Endothelial cell (in vitro differentiated cells): ENCODE measurements at places on chromosomes 2 and 18.

- DNase-seq, result peak; percentile 59
Measured at GRCh38 chr2:24164416-24164973, 10.4 kb upstream of the FAM228A start.

GRCh38 chr2:226446406-226447001 is 353.1 kb downstream of the IRS1 start:
- DNase-seq, result no peak

GRCh38 chr2:232385660-232386489 is 7.3 kb downstream of the ALPP start:
- no peak for DNase-seq

- DNase-seq, result no peak
Measured at GRCh38 chr18:75261430-75262223, 51.0 kb downstream of the TSHZ1 start.

GRCh38 chr2:157536815-157537214 is 91.8 kb downstream of the ACVR1C start:
- no peak for DNase-seq

- no peak for DNase-seq
Measured at GRCh38 chr18:13320096-13320495, 101.5 kb downstream of the LDLRAD4 start.

DNA sequence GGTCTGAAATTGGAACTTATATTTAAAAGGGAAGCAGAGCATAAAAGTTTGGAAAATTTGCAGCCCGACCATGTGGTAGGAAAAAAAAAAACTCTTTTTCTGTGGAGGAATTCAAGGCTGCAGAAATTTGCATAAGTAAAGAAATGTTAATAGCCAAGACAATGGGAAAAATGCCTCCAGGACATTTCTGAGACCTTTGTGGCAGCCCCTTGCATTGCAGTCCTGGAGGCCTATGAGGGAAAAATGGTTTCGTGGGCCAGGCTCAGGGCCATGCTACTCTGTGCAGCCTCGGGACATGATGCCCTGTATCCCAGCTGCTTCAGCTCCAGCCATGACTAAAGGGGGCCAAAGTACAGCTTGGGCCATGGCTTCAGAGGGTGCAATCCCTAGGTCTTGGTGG is 71.9 kb upstream of the SLC16A14 start:
- DNase-seq, result no peak

DNA sequence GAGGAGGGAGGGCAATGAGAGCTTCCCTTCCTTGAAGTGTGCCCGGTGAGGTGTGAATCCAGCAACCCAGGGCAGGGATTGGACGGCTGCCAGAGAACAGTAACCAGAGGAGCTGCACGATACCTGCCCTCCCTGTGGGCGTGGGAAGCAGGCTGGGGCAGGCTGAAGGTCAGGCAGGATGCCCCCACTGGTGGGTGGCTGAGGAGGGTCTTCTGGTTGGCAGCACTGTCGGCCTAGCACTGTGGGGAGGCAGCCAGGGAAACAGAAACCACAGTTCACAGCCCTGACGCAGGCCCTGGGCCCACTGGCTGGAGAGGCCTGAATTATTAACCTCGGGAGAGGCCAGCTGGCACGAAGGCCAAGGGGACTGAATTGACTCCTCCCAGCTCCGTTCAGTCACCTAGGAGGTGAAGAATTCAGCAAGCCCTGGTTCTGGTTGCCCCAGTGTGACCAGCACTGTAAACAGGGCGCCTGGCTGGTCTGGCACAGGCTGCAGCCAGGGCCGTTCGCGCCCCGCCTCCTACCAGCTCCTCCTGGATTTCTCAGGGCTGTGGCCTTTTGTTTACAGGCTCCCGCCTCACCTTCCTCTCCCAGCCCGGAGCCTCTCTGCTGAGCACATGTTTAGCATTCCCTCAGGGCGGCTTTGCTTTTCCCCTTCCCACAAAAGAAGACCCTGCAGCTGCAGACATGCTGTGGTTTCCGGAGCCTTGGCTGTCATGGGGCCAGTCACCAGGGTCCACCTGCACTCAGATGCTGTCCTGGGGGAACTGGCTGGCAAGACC is 97.8 kb downstream of the B3GNT2 start:
- peak; percentile 39 for DNase-seq

DNA sequence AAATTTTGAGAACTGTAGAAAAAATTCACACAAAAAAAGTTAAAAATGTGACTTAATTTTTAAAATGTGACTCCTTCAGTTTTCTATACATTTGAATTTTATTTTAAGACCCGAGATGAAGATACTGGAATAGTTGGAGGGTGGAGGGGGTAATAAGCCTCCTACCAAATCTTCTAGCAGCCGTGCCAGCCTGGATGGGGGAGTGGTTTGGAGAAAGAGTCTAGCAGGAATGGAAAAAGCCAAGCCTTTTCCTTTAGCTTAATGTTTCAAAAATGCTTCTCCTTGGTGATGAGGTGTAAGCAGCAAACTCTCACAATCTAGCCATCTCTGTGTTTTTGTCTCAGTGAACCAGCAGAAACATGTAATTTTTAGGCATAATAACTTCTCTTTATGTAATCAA is 14.7 kb downstream of the CASP8 start:
- DNase-seq, result no peak

GRCh38 chr18:4400911-4401310 is 54.2 kb downstream of the DLGAP1 start:
- DNase-seq, result no peak
